ENCODE measurements at places on chromosomes 1 and 21.

DNA sequence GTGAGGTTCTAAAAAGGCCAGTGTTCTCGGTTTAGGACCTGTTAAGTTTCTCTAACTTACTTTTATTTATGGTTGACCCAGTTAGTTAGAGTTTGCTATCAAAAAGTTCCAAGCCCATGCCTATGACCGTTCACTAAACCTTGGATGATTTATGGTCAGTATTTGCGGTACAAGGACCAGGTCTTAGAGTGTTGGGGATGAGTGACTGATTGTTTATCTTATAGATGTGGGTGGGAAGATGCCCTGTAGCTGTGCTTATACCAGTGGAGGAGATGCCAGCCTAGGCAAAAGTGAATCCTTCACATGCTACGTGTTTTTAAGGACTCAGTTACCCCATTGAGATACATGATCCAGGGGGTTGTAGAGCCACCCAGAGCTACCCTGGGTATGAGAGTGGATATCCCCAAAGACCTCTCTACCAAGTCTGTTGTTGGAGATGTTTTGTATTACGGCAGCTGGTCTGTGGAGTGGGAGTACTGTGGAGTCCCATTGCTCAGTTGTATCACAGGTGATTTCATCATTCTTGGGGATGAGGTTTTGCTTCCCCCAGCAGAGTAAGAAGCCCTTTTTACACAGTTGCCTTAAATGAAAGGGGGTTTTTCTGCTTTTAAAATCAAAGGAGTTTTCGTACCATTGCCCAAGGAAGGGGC lies 2.1 kb downstream of the SLC22A15 start:
- no peak for DNase-seq

DNA sequence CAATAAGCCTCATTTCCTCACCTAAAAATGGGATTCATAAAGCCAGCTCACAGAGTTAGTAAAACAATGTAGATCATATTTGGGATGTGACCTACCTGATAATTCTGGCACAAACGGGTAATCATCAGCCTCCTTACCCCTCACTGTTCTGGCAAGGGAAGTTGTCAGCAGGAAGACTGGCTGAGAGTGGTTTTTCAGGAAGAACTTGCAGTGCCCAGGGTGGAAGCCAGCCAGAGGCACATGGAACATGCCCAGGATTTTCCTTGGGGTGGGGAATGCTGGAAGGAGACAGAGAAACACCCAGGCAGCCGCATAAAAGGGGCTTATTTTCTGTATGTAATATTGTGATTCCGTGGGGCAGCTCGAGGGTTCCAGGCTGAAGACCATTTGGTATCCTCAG lies 7.7 kb upstream of the SLC5A9 start:
- no peak for DNase-seq

GRCh38 chr1:2229037-2229864 lies 1.1 kb downstream of the SKI start:
- DNase-seq = peak; percentile 64

DNA sequence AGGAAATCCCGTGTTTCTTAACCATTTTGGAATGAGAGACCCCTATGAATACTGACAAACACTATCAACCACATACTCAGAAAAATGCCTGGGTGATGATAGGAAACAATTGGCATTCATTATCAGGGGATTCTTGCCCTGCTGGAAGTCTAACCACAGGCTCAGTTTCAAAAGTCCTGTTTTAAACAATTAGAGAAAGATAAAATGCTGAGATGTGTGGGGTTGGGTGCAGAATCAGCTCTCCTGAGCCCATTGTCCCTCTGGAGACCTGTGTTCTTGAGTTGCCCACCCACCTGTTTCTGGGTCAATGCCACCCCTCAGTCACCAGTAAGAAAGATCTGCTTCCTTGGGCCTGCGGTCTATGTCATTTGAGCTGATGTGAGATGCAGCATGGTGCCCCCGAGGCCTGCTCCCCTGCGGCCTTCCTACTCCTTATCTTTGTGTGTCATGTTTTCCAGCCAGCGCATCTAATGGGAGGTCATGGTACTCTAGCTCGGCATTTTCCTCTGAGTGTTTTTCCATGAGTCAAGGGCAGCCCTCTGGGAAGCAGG lies 130.3 kb upstream of the PLXNA2 start:
- no peak for DNase-seq

GRCh38 chr1:101365878-101366277 lies 129.1 kb downstream of the S1PR1 start:
- no peak for DNase-seq

- peak; percentile 60 for DNase-seq
Measured at GRCh38 chr1:95117207-95118066, at the start of gene TLCD4. Gene TLCD4, plus strand, starts transcription at chr1:95117355. Its CDS starts 26,547 bp downstream, at chr1:95143902.

DNA sequence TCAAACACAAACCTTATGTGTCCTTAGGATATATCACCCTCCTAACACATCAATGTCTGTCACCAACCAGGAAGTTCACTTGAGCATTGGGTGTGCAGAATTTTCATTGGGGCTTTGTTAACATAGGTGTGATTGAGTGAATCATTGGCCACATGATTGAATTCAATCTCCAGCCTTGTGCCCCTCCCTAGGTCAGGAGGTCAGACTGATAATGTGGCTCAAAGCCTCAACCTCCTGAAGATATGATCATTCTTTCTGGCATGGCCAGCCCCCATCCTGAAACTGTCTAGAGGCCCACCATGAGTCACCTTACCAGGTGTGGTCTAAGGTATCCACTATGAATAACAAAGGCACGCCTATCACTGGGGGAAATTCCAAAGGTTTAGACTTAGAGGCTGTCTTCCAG lies 90.1 kb downstream of the PKN2 start:
- peak; percentile 18 for DNase-seq

GRCh38 chr1:7430691-7431090 lies 340.4 kb upstream of the VAMP3 start:
- no peak for DNase-seq

GRCh38 chr21:21111309-21111920 lies 113.2 kb downstream of the NCAM2 start:
- DNase-seq = no peak

- DNase-seq = peak; percentile 24
Measured at GRCh38 chr1:231497629-231498152, 30.8 kb upstream of the TSNAX start.

- DNase-seq = no peak
Measured at GRCh38 chr1:204278251-204278650, 64.5 kb upstream of the GOLT1A start.

GRCh38 chr21:28439251-28439650 lies 553.4 kb downstream of the LTN1 start:
- no peak for DNase-seq

GRCh38 chr1:89633800-89634625 lies 1.1 kb downstream of the LRRC8C start:
- DNase-seq = peak; percentile 62

DNA sequence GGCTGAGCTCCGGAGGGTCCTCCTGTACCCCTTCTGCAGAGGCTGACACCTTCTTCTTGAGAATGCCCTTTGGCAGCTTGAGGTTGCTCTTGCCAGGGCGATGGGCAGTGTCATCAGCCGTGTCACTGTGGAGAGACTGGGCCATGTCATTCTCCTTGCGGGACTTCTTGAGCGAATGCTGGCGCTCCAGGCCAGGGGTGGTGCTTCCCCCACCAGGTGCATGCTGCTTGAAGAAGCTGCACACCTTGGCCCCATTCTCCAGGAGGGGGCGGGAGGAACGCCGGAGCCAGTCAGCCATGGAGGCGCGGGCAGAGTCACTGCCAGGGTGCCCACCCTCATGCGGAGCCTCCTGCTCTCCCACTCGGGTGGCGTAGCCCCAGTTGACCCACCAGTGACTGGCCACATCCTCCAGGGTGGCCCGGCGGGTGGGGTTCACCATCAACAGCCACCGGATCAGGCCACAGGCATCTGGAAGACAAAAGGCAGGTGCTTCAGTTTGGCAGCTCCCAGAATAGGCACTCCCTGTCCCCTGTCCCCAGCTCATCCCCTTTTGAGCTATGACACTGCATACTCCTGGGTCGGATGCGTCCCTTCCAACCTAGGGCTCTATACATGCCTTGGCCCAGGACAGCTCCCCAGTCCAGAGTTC lies 17.4 kb downstream of the NUAK2 start:
- no peak for DNase-seq

GRCh38 chr1:153614189-153614900 lies 1.4 kb upstream of the S100A16 start:
- DNase-seq = no peak

DNA sequence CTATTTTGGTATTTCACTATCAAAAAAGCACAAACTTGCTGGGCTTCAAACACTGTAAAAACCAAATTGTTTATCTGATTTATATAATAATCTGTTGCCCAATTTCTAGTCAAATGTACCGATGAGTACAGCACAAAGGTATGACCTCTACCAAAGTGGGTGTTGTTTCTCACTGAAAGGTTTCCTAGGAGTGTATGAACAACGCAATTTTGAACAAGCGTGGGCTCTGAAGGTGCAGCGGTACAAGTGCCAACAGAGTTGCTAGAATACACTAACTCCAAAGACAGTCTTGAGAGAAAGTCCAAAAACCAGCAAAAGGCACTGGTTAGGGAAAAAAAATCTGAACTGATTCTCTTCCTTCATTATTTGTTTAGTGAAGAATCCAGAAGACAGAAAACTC lies 130.4 kb downstream of the ATP1B1 start:
- DNase-seq = no peak

DNA sequence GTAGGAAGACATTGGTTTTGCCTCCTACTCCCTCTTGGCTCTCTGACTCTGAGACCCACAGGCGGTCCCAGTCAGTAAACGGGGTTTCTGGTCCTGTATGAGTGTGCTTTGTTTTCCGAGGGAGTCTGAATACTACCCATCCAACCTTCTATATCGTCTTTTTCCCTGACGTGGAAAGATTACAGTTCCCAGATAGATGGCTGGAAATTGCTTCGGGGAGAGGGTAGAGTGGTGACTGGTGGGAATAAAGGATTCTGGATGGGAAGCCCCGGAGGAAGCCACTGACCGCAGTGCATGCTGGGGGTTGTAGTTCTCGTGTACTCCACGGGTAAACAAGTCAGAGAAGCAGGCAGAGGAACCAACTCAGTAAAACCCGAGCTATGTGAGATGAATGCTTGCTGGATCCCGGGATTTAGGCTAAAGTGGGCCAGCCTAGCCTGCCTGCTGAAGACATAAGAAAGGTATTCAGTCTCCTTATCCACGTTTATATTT lies 66.2 kb upstream of the IRF2BP2 start:
- DNase-seq = peak; percentile 84

GRCh38 chr1:12121212-12122003 lies 45.4 kb upstream of the TNFRSF1B start:
- DNase-seq = peak; percentile 13

DNA sequence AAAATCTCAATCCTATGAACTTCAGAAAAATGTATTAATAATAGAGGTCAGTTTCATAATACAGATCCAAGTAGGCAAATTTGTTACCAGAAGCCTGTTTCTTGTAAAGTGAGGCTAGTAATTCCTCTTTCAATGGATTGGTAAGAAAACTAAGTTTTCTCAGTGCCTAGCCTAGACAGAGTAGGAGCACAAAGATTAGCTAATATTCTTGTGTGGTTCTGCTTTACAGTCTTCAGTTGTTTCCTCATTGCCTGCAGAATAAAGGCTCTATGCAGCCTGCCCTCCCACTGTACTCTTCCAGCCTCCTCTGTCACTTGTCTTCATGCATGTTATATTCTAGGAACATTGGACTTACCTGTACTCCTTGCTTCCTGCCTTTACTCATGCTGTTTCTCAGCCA lies 2.4 kb upstream of the PPP1R15B start:
- no peak for DNase-seq

DNA sequence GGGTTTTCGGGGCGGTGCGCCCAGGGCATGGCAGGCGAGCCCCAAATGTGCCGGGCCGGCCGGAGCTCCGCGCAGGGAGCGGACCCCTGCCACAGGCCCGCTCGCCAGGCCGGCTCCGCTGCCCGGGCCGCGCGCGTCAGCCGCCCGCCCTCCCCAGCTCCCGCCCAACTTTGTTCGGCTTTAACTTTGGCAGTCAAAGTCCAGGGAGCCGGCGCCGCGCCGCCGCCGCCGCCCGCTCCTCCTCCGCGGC lies 488 bp downstream of the SLC35D1 start:
- DNase-seq = no peak

DNA sequence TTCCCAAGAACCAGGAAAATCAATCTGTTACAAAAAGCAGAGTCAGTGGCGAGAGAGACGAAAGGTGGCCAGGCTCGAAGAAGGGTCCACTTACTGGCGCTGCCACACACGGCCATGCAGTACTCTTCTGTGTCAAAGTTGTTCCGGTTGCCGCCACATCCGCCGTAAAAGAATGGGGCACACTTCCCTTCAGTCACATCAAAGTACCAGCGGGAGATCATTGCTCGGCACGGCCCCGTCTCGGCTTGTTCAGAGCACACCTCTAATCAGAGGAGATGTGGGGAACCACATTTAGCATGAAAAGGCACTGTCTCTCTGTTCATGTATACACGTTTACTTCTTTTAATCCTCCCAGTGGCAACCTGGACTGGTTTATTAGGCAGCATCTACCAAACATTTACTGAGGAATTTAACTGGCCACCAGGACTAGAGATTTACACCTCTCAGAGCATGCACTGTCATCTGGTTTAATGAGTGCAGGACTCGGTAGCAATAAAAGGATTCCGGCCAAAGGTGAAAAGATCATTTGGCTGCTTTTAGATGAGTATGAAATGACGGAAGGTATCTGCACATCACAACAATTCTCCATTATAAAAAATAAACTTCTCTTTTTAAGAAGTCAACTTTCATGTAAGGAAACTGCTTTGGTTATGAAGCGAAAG lies 170.5 kb downstream of the APP start:
- no peak for DNase-seq

DNA sequence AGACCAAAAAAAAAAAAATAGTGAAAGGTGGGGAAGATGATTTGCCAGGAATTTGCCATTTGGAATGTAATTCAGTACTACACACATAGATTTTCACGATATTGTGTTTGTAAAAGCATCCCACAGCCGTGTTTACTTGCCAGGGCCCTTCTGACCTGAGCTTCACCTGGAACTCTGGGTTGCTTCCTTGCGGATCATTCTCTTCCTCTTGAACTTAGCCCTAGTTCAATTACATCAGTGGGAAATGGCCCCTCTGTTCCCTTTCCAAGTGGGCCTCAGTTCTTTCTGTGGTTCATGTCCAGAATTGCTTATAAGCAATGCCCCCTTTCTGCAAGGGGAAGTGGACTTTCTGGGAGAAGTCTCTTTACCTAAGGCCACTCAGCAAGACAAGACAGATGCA lies 41.0 kb downstream of the ABCA4 start:
- DNase-seq = no peak

DNA sequence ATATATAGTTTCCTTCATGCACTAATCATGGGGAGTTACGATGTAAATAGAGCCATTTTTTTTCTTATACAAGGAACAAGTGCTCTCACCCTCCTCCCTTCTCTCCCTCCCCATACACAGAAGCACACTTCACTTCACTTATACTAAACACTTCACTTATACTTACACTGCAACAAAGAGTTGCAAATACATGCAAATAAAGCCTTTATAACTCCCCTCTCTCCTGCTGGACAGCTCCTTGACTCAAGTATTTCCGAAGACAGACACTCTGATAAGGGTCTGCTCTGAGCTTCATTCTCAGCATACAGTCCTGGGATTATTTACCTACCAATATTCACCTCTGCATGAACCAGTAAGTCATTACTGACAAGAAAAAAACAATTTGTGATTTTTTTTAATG lies 35.6 kb upstream of the ERG start:
- DNase-seq = no peak

GRCh38 chr1:10438677-10439163 lies 8.5 kb downstream of the CENPS start:
- no peak for DNase-seq

- DNase-seq = no peak
Measured at GRCh38 chr1:109136766-109137165, 22.9 kb downstream of the ELAPOR1 start.

GRCh38 chr1:34312359-34312758 lies 135.7 kb downstream of the C1orf94 start:
- DNase-seq = no peak

GRCh38 chr1:16173447-16174260 lies 17.8 kb upstream of the EPHA2 start:
- DNase-seq = peak; percentile 92

GRCh38 chr1:94273111-94273510 lies 35.7 kb upstream of the ARHGAP29 start:
- DNase-seq = no peak
